ENCODE measurements at places on chromosomes 12 and 14. TPM values are rescaled to one million over a fixed set of nuclear protein-coding genes. Genes with fewer than 3 reads are reported as not detected.

- H3K27ac ChIP-seq = no peak overlapping the region
- no peak for DNase-seq
- peaks cover 5% of the 10 kb centered on the region for H3K4me1 ChIP-seq
- H3K36me3 ChIP-seq = no peaks in the 10 kb centered on the region
These were observed 170.9 kb downstream of the DUSP6 start for GRCh38 chr12:89181271-89181920.

DNA sequence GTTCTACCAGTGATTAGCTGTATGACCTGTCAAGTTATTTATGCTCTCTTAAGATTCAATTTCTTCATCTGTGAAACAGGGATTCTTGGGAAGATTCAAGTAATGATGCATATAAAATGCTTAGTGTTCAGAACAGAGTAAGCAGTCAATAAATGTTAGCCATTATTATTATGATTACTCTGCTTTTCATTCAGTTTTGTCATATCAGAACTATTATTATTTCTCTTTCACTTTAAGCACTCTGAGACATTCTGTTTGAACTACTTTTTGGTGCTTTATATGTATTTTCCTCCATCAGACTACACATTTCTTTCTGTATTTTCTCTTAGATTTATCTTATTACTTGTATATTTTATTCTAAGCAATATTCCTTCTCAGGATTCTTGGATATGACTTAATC, 81.2 kb downstream of the CFAP54 start:
- H3K4me1 ChIP-seq = no peaks in the 10 kb centered on the region
- H3K27me3 ChIP-seq = no peaks in the 10 kb centered on the region
- H3K27ac ChIP-seq = no peak overlapping the region
- H3K36me3 ChIP-seq = no peaks in the 10 kb centered on the region
- DNase-seq = no peak
- H3K4me3 ChIP-seq = no peak overlapping the region

DNA sequence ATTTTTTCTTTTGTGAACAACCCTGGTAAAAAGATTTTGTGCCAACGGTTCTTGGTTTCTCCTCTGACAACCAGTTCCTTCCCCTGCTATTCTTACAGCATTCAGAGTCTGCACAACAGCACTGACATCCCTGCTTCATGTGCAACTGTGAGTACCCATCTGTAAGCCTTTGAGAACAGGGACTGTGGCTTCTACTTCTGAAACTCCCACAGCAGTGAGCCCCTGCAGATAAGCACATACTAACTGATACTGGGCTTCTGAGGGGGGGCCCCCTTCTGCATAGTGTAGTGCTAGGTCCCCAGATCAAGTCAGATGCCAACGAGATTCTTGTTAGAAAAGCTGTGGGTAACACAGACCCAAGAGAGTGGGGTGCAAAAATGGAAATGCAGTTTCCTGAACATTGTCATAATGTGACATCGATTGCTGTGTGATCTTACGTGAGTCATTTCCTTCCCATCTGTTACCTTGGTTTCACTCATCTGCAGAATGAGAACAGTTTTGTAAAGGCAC, 11.1 kb upstream of the NINJ2 start:
- H3K27me3 ChIP-seq = no peaks in the 10 kb centered on the region
- H3K4me1 ChIP-seq = no peaks in the 10 kb centered on the region
- H3K4me3 ChIP-seq = no peak overlapping the region
- H3K36me3 ChIP-seq = no peaks in the 10 kb centered on the region

GRCh38 chr14:87079416-87079815, 913.6 kb downstream of the GALC start:
- no peaks in the 10 kb centered on the region for H3K4me1 ChIP-seq
- H3K27ac ChIP-seq = no peak overlapping the region
- H3K36me3 ChIP-seq = no peaks in the 10 kb centered on the region
- no peak overlapping the region for H3K4me3 ChIP-seq
- DNase-seq = no peak

GRCh38 chr14:96198430-96199130, 6.1 kb upstream of the BDKRB2 start:
- H3K4me3 ChIP-seq = no peak overlapping the region
- DNase-seq = no peak
- no peaks in the 10 kb centered on the region for H3K4me1 ChIP-seq

- no peaks in the 10 kb centered on the region for H3K27me3 ChIP-seq
- H3K4me3 ChIP-seq = no peak overlapping the region
- no peaks in the 10 kb centered on the region for H3K36me3 ChIP-seq
- no peak for DNase-seq
These were observed 8.3 kb upstream of the AEBP2 start for GRCh38 chr12:19430988-19431387.

GRCh38 chr12:119208626-119209061, 29.9 kb downstream of the HSPB8 start:
- no peaks in the 10 kb centered on the region for H3K27me3 ChIP-seq
- H3K4me1 ChIP-seq = no peaks in the 10 kb centered on the region
- H3K36me3 ChIP-seq = no peaks in the 10 kb centered on the region
- DNase-seq = peak; percentile 94

Gene KRT73
- total RNA-seq = not detected

Gene NPFF
- total RNA-seq = not detected

Gene SRRM4
- total RNA-seq = not detected

Gene ANAPC5
- total RNA-seq = 76.0 TPM

Gene ARPC3
- total RNA-seq = 298 TPM

Data from sigmoid colon (tissue), 7 donors.